ENCODE measurements at places on chromosomes 11 and 22. TPM values are rescaled to one million over a fixed set of nuclear protein-coding genes. Genes with fewer than 3 reads are reported as not detected.

Gene INS
- total RNA-seq = not detected

Gene TMEM126B
- total RNA-seq = 49.6 TPM

Gene OR5P2
- total RNA-seq = not detected

Gene CBX6
- 57.4 TPM for total RNA-seq

Gene SLC22A25
- total RNA-seq = not detected

Gene BIRC3
- 0.12 TPM for total RNA-seq
